ENCODE measurements at places on chromosomes 3 and 15.

GRCh38 chr3:118641608-118642007 lies 393.0 kb downstream of the IGSF11 start:
- DNase-seq = no peak

DNA sequence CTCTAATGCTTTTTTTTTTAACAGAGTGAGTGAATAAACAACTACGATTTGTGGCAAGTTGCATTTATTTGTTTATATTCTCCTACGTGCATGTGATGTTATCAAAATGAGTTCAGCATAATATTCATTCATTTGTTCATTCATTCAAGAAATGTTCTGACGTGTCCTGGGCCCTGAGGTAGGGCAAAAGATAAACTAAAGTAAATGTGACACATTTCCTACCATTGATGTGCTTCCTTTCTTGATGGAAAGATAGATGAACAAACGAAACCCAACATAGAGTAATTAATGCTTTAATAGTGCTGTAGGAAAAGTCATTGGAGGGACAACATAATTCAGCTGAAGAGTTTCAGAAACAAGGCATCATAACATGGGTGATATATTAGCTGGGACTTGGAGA lies 261.5 kb upstream of the KCNMB2 start:
- no peak for DNase-seq

DNA sequence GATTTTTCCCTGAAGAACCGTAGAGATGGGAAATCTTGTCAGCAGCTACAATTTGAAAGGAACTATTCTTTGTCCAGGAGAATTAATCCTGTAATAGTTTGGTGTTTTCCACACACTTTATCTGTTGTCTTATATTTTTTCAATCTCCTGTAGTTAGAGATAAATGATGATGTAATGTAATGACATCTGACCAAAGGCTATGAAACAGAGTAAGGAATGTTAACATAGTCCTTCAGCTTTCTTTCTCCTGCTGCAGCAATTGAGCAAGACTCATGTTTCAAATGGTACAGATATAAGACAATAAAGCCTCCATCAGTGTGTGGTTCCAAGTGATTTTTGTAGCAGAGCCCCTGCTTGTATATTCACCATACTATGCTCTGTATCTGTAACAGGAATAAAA lies 1028.4 kb downstream of the SI start:
- DNase-seq = no peak

DNA sequence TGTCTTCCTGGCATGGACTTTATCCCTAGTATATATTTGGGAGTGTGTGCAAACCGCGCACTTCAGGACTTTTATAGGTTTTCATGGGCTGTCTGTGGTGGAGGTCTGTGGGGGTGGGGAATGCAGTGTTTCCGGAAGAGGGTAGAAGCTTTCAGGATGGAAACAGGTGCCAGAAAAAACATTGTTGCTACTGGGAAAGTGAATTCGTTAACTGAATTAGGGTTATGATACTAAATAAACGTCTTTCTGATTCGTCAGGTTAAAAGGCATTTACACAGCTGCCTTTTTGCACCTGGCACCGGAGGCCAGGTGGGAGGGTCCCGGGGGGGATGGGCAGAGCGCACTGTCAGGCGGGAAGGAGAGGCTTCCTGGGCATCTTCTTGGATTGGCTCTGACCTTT lies 62.1 kb downstream of the SLCO3A1 start:
- DNase-seq = no peak

DNA sequence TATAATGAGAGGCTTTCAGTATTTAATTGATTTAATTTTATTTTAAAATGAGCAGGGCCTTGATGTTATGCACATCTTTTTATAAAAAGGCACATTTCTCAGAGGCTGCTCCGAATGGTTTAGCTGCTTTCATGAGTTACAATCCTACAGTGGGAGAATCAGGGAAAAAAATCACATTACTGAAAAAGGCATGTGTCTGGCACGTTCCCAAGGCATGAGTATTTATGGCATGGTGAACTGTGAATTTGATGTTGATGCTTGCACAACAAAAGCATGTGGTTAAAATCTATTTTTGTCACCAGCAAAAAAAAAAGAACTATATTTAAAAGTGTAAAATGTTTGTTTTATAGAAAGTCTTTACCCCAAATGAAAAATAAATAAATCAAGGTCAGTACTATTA lies 485.2 kb upstream of the ROBO2 start:
- no peak for DNase-seq

DNA sequence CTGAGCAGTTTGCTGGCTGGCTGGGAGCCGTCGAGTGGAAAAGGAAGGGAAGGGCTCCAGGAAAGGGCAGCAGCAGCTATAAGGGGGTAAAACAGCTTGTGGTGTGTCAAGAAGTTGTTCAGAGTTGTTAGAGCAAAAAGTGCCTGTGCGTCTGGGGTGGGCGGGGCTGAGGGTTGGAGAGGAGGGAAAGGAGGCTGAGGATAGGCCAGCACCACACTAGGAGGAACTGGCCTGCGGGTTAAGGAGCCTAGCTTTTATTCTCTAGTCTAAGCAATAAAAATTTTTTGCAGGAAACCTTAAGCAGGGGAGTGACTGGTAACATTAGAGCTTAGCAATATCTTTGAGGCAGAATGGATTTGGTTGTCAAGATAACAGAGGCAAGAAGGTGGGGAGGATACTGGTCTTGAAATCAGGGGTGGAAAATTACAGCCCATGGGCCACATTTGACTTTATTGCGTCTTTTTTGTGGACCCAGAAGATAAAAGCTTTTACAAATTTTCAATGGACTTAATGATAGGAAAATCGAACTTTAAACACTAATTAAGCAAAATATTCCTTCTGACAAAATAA lies 134.5 kb upstream of the AADACL2 start:
- DNase-seq = no peak

- no peak for DNase-seq
These were observed 537.3 kb upstream of the TGFBR2 start for GRCh38 chr3:30069056-30069455.

GRCh38 chr3:120642368-120642948 lies 39.6 kb downstream of the HGD start:
- no peak for DNase-seq

DNA sequence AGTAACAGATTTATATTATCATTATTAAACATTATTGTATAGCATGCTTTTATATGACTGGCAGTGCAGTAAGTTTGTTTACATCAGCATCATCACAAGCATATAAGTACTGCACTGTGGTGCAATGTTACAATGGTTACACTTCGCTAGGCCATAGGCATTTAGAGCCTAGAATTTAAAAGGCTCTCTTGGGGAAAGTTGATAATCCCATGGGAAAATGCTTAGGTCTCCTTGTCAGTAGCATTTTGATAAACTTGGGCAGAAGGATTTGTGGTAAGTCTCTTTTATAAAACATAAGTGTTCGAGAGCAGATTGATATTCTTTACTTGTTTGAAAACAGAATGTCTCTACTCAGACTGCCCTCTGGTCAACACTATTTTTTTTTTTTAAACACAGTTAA lies 7.5 kb downstream of the DTWD1 start:
- no peak for DNase-seq

- no peak for DNase-seq
These were observed 100.0 kb upstream of the KBTBD8 start for GRCh38 chr3:66898155-66898554.

- DNase-seq = no peak
These were observed 22.8 kb downstream of the DUOX2 start for GRCh38 chr15:45091161-45091560.

GRCh38 chr3:62527474-62527873 lies 154.1 kb upstream of the FEZF2 start:
- DNase-seq = no peak

DNA sequence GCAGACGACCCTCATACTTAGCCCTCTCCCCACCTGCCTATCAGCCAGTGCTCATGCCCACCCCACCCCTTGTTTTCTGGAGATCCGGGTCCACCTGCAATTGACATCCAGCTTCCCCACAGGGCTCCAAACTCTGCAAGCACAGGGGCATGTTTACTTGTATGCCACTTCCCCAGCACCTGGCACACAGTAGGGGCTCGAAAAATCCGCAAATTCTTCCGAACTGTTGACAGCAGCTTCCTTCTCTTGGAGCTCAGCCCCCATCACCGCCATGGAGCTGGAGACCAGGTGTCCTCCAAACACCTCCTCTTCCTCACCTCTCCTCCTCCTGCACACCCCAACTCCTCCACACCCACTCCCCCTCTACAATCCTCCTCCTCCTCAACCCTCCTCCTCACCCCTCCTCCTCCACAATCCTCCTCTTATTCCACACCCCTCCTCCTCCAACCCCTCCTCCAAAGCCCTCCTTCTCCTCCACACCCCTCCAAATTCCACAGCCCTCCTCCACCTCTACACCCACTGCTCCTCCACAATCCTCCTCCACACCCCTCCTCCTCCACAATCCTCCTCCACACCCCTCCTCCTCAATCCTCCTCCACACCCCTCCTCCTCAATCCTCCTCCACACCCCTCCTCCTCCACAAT lies 70.4 kb upstream of the BLM start:
- no peak for DNase-seq

DNA sequence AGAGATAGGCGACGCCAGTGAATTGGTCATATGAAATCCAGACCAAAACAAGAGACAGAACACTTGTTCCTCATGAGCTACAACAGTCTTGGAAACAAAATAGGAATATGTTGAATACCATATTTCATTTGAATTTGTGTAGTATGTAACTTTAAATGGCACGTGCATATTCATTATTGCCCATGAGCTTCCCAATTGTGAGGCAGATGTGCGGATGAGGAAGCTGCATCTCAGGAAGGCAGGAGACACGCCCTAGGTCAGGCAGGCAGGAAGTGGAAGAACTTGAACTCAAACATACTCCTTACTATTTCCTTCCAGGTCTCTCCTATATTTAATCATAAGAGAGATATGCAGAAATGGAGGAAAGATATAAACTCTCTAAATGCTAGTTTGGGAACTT lies 106.8 kb upstream of the SLC2A2 start:
- no peak for DNase-seq

DNA sequence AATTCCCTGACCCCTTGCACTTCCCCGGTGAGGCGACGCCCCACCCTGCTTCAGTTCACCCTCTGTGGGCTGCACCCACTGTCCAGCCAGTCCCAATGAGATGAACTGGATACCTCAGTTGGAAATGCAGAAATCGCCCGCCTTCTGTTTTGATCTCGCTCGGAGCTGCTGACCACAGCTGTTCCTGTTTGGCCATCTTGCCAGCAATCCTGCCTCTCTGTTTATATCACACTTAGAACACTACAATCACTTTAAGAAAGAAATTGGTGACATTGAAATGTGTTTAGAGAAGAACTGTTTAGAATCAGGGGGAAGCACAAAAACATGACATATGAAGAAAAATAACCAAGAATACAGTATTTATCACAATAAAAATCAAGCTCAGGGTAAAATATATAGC lies 127.5 kb upstream of the SUCLG2 start:
- no peak for DNase-seq

DNA sequence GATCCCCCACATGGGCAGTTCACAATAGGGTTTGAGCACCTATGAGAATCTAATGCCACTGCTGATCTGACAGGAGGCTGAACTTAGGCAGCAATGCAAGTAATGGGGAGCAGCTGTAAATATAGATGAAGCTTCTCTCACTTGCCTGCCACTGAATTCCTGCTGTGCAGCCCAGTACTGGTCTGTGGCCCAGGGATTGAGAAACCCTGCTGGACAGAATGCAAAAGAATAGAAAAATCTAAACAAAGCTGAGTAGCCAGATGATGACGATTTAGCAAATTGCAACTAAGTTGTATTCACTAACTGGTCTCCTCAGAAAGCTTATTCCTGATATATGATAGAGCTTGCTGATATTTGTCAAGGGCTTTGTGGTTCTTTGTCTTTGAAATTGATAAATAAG lies 34.3 kb upstream of the APH1B start:
- no peak for DNase-seq

DNA sequence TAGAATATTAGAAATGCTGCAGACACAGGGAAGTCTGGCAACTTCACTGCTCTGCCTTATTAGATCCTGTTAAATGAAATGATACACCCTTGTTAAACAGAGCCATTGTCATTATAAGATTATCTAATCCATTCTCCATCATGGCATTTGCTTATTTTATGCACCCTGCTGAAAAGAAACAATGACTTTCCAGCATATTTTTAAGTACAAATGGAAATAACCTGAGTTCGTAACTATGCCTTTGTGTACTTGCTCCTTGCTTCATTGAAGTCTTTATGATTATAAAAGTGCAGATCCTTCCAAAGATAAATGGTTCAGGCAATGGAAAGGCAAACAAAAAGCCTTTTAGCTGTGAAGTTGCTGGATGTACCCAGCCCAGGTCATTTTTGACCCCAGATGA lies 195.7 kb downstream of the AGBL1 start:
- DNase-seq = no peak

DNA sequence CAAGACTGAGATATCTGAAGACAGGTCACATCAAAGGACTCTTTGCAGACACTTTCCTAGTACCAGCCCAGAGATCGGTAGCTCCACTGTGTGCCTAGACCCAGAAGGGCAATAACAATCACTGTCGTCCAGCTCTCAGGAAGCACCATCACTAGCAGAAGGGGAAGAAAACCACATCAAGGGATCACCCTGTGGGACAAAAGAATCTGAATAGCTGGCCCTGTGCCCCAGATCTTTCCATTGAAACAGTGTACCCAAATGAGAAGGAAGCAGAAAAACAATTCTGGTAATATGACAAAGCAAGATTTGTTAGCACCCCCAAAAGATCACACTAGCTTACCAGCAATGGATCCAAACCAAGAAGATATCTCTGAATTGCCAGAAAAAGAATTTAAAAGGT lies 404.4 kb upstream of the NECTIN3 start:
- no peak for DNase-seq

DNA sequence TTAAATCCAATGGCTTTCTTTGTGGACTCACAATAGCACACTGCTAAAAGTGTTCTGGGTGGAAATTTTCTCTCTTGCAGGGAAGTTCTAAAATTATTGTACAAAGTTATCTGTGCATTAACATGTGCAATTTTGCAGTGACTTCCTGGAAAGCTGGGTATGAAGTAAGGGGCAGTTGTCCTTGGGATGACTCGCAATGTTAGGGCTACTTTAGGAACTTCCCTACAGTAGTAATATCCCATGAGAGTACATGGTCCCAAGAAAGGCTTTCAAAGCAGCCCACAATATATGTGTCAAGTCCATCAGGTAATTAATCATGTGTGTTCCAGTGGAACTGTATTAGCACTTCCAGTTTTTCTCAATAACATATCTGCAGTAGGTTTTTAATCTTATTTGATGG lies 201.0 kb upstream of the UBE2E2 start:
- DNase-seq = no peak

DNA sequence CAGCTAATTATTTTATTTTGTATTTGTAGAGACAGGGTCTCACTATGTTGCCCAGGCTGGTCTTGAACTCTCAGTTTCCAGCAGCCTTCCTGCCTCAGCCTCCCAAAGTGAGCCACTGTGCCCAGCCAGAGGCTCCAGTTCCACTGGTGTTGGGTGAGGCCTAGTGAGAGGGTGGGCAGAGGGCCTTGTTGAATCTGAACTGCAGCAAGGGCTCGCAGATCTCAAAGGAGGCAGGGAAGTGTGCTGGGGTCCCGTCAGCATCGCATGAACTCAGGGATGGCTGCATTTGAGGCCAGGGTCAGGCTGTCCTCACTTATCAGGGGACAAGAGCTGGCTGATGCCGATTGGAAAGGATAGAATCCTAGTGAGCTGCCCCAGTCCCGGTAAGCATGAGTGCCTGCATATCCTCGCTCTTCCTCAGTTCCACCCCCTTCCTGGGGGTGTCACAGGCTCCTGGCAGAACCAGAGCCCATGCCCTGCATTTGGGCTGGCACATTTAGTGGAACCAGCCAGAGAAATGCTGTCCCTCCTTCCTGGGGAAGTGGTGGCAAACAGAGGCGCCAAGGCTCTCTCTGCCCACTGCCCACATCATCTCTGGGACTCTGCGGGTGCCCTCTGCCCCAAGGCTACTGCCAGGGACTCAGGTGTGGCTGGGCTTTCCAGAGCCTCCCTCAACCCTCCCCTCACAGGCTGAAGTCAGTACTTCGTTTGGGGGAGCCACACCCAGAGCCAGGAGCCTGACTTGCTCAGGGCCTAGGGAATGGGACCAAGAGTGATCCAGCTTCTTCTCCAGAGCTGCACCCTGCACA lies 24.1 kb downstream of the ALS2CL start:
- DNase-seq = no peak

Data from stimulated activated CD8-positive, alpha-beta memory T cell treated with anti-CD3 and anti-CD28 coated beads, Interleukin-7, amount 100 ng/mL, for 24 hours (primary cell).